ENCODE measurements at places on chromosomes 7 and 10.

GRCh38 chr10:30000802-30001571, 58.4 kb downstream of the JCAD start:
- no peak for DNase-seq

DNA sequence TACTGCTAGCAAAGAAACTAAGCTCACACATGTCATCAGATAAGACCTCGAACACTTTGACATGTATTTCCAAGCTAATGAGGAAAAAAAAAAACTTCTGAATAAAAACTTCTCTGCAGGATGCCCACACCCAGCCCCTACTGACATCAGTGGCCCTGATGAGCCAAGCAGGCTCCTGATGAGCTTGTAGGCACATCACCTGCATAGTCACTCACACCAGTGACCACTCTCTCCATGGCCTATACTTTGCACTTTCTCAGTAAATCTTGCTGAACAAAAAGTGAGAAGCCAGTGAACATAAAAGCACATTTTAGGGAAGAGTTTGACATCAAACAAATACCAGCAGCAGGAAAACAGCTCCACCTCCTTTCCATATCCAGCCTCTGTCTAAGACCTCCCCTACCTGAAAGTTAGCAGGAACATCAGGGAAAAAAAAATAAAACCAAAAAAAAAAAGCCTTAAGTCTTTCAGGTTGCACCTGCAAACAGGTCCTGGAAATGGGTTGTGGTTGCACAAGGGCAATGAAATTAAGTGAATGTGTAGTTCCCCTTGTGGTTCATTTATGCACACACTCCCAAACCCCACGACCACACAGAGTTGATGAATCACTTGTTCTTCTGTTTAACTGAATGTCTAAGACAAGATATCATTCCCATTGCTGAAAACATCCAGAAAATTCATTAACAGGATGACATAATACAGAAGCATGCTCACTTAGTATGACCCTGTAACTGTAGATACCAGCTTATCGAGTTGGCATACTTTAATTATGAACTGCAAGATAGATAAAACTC, 205.2 kb upstream of the PDE1C start:
- DNase-seq: no peak

- DNase-seq: no peak
Measured at GRCh38 chr7:22001345-22002004, 55.8 kb upstream of the CDCA7L start.

DNA sequence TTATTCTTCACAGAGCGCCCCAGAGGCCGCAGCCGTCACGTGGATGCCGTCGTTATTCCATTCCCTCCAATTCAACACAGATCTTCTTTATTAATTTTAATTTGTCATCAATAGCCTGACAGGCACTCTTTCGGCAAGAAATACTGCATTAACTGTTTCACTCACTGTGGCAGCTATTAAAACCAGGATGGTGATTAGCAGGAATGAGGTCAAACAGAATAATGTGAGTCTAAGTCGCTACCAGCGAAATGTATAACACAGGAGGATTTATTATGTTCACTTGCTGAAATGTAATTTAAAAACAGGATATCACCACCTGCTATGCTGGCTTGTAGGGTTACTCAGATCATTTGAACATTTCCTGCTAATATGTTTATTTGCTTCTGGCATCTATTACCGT, 74.2 kb upstream of the MGMT start:
- DNase-seq: no peak

DNA sequence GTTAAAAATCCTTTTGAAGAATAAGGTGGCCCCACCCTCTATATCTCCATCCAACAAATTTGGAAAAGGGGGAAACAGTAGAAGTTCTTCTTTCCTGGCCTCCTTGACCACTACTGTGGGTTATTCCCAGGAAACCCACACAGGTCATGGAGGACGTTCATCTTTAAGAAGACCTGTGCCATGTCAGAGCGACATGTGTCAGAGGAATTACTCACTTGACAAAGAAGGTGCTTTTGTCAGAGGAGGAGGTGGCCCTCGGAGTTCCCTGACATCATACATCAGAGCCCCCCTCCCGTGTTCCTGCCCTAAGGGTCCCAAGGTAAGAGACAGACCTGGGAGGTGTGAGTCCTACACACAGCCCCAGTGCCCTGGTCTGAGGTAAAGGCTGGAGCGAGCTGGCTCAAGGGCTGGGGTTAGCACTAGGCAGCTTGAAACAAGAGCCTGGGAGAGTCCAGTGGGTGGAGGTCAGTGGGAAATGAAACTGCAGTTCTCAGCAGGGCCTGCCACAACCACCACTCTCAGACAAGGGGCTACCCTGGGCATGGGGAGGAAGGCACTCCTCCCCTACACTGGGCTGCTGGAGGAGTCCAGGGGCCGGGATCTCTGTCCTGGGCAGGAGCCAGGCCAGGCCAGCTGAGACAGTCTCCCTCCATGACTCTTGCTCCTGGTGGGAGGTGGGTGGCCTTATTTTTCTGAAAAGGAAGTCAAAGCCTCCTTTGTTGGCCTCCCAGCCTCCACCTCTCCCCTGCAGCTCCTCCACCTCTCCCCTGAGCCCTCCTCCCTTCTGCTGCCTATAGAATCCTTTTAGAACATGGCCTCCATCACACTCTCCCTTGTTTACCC, 21.8 kb upstream of the ZMIZ1 start:
- no peak for DNase-seq

GRCh38 chr10:43174969-43175368, 36.7 kb downstream of the CSGALNACT2 start:
- no peak for DNase-seq

- no peak for DNase-seq
Measured at GRCh38 chr10:110150046-110150445, 57.4 kb upstream of the MXI1 start.

- no peak for DNase-seq
Measured at GRCh38 chr7:133755901-133756300, 371.2 kb upstream of the LRGUK start.

GRCh38 chr10:74994854-74995253, 116.6 kb upstream of the SAMD8 start:
- no peak for DNase-seq

DNA sequence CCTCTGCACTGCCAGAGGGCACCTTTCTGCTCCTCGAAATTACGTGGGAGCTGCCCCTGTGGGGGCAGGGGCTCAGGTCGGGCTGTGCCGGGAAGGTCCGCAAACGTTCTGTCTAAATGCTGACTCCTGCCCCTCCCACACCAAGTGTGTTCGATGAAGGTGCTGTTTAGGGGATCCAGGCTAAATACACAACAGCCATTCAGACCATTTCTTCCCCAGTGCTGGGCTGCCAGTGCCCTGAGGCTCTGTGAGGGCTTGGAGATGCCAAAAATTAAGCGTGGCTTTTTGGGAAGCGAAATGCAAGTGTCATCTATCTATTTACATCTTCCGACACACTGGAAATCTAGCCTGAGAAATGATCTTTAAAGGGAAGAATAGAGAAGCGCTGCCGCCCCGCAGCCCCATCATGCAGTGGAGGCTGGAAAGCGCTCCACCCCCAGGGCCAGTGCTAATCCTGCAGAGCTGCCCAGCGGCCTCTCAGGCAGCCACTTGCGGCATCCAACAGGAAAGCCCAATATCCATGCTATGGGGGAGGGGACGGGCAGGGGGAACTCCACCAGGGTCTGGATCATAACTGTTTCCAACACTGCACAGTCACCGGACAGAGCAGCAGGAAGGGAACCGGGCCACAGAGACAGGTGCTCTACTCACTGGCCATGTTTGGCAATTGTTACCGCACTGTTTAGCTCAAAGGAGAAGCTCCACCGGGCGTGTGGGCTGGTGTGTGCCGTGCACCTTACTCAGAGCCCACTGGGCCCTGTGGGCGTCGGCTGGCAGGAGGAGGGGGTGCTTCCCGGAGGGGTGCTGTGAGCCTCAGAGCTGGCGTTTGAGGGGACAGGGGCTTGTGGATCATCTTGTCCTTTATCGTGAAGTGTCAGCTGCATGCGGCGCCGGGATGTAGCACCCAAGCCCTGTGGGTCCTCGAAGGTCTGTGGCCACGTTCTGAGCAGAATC, 205.5 kb downstream of the DNAJB6 start:
- DNase-seq: no peak

DNA sequence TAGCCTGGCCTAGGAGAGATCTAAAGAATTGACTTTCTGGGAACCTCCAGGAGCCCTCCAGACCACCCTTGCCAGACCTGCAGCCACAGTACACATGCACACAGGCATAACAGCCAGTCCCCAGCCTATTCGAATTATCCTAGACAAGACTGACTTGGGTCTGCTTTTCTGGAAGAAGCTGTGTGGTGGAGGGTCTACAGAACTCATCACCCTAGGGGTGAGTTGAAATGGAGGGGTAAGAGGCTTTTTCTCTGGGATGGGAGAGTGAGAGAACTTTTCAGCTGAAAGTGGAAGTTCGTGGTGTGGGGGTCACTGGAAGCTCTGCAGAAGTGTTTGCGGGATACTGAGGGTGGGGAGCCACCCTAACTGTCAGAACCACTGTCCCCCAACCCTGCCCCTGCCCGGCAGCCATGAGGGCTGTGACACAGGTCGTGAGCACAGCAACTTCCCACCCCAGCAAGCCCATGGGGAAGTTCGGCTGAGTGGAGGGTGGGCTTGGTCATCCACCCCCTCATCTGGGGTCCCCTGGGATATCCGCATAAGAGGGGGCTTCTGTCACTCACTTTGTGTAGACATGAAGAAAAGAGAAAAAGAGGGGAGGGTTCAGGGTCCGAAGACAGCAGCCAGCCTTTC, 7.8 kb downstream of the TLX1 start:
- DNase-seq: no peak

DNA sequence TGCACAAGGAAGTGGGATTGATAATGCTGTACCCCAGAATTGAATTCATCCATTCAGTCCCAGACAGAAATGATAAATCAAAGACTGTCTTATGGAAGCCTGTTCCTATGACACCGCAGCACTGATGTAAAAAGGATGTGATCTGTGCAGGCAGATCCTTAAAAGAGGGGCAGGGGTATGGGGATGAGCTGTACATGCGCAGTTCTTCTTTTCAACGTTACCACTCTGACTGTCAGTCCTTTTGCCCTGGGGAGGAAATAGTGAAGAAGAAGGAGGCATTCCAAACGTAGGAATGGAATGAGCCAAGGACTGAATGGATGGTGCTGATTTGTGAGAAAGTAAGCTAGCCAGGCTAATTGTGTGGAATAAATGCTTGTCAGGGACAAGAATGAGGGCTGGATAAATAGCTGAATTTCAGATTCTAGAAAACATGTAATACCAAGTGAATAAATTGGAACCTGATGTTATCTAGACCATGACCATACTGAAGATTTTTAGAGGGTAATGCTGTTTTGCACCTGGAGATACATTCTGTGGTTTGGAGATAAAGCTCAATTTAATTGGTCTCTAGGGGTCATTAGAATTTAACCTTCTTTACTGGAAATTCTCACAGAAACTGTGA, 509.3 kb downstream of the SORCS3 start:
- no peak for DNase-seq

GRCh38 chr10:31384589-31384949, 65.6 kb downstream of the ZEB1 start:
- no peak for DNase-seq

- DNase-seq: no peak
Measured at GRCh38 chr10:69103784-69104183, 15.9 kb downstream of the SRGN start.

GRCh38 chr10:16904049-16904448, 86.8 kb upstream of the RSU1 start:
- no peak for DNase-seq

- no peak for DNase-seq
Measured at GRCh38 chr10:30185916-30186315, 126.5 kb upstream of the JCAD start.

- no peak for DNase-seq
Measured at GRCh38 chr10:31646519-31646918, 282.1 kb downstream of the ARHGAP12 start.

- no peak for DNase-seq
Measured at GRCh38 chr7:39709768-39710311, 86.5 kb downstream of the RALA start.

- DNase-seq: no peak
Measured at GRCh38 chr7:20931739-20932138, 145.1 kb upstream of the SP8 start.

DNA sequence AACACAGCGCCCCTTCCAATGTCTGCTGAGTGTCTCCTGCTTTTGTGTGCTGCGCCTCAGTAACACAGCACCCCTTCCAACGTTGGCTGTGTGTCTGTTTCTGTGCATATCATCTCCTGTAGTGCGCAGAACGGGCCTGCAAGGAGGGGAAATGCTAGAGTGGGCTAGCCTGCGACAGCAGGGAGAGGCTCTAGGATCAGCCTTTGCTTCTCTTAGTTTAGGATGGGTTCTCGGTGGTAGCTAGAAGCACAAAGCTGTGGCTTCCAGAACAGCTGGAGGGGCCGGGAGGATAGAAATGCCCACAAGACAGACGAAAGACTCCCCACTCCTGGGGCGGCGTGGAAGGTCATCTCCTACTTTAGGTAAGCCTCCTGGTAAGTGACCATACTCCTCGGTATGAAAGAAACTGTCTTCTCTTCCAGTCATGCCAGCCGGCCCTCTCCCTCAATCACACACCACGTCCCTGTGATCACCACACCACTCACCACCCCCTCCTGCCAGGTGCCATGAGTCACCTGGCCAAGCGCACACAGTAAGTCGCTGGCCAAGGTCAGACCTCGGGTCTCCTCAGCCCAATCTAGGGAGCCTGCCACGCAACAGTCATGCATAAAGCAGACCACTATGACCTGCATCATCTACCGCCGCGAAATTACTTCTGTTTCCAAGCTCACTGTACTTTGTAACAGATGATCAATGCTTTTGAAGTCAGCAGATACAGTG, 4.8 kb downstream of the PITRM1 start:
- DNase-seq: no peak

GRCh38 chr10:107807836-107808235, 643.3 kb upstream of the SORCS1 start:
- DNase-seq: no peak

DNA sequence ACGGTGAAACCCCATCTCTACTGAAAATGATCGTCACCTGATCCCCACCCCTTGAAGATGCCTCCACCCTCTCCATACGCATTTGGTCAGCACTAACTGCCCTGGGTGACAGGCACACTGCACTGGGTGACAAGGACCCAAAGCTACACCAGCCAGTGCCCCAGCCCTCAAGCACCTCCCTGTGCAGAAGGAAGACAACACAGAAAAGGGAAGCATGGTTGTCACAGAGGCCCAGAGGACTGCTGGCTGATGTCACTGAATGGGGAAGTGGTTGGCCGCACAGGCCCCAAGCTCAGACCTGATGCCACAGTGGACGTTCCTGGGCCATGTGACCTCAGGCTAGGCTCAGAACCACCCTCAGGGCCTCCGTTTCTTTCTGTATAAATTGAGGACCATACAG, 4.2 kb upstream of the PILRA start:
- no peak for DNase-seq

GRCh38 chr10:123522702-123523312, 143.3 kb upstream of the GPR26 start:
- no peak for DNase-seq

DNA sequence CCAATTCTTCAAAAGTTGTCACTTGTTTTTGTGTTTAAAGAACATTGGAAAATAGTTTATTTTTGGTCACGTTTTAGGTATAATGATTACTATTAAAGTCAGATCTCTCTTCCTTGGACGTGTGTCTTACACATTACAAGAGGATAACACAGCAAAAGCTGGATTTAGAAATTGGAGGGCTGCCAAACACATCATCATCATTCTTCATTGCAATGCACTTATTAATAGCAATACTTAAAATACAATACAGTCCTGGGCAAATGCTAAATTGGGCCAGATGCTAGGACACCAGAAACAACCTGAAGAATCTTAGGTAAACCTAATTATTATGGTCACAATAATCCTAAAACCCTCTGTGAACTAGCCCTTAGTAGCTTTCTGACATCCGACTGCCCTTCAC, 303.6 kb downstream of the DGKB start:
- no peak for DNase-seq
